Muscle of leg (tissue), 16 donors: ENCODE measurements at places on chromosomes 11 and 22. TPM values are rescaled to one million over a fixed set of nuclear protein-coding genes. Genes with fewer than 3 reads are reported as not detected.

DNA sequence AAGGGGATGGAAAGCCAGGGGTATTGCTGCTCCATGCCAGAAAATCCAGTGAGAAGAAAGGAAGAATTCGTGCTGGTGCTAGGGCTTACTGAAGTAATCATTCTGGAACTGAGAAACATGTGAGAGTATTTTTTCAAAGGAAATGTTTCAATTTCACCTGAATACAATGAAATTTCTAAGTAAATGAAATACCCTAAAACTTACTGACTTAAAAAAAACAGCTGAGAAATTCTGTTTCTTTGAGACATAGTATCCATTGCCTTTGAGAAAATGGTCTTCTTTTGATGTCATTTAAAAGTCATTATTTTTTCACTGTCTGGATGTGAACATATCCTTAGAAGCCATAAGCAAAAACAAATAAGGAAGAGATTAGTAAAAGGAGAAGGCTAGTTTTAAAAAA is at the start of gene OR51V1:
TSS of gene OR51V1 (minus strand) at position 101 of the 400 bp plus-strand sequence. CDS start at position 101, 0 bp downstream.
- no peaks in the 10 kb centered on the region for H3K4me1 ChIP-seq
- no peak for DNase-seq
- H3K4me3 ChIP-seq = no peak within 1 kb of the TSS
- no peak within 1 kb of the TSS for H3K27ac ChIP-seq
- no peaks in the 10 kb centered on the region for H3K36me3 ChIP-seq

- no peak overlapping the region for H3K4me3 ChIP-seq
- DNase-seq = no peak
- no peaks in the 10 kb centered on the region for H3K36me3 ChIP-seq
- no peak overlapping the region for H3K27ac ChIP-seq
- H3K27me3 ChIP-seq = peaks cover 5% of the 10 kb centered on the region
Observed at GRCh38 chr11:62988276-62988675, 3.5 kb upstream of the SLC22A6 start.

DNA sequence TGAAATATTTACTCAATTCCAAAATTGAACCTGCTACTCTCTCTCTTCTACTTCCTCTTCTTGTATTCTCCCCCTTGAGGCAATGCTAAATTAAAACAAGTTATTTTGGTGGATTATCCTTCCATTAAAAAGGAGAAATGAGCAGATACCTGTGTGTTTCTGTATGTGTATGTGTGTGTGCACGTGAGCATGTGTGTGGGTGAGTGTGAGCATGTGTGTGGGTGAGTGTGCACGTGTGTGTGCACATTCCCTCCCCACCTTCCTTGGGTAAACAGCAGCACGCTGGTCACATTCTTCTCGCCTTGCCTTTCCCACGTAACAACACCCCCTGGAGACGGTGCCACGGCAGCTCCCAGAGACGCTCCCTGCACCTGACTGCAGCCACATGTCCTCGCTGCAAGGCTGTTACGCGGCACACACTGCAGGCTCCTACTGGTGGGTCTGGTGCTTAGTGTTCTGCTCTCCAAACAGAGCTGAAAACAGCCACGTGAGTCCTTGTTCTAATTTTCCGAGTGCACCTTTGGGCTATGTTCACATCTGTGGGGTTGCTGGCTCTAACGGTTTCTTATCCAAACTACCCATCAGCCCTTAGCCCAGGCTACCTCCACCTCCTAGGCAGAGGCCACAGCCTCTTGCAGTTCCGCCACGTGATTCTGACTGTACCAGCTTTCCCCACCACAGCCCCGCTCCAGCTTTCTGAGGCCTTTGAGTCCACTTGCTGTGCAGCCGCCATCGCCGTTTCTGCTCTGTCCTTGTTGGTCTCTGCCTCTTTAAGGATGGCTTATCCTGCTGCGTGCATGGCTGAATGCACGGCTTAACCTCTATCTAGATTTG is 123.4 kb downstream of the CTTN start:
- no peak for DNase-seq
- no peak overlapping the region for H3K27ac ChIP-seq
- no peak overlapping the region for H3K4me3 ChIP-seq
- H3K4me1 ChIP-seq = peaks cover 32% of the 10 kb centered on the region
- peaks cover 30% of the 10 kb centered on the region for H3K27me3 ChIP-seq

- no peaks in the 10 kb centered on the region for H3K36me3 ChIP-seq
- no peak for DNase-seq
- H3K27me3 ChIP-seq = peaks cover 2% of the 10 kb centered on the region
Observed at GRCh38 chr22:22930571-22931556, 43.2 kb downstream of the IGLL5 start.

GRCh38 chr22:29726512-29727130 is 6.8 kb downstream of the CABP7 start:
- peaks cover 28% of the 10 kb centered on the region for H3K27me3 ChIP-seq
- H3K4me3 ChIP-seq = no peak overlapping the region
- peaks cover 16% of the 10 kb centered on the region for H3K36me3 ChIP-seq
- DNase-seq = no peak

GRCh38 chr11:2156416-2157182 is 4.4 kb downstream of the INS start:
- peaks cover 39% of the 10 kb centered on the region for H3K4me1 ChIP-seq
- DNase-seq = peak; percentile 71
- H3K27me3 ChIP-seq = no peaks in the 10 kb centered on the region
- H3K27ac ChIP-seq = no peak overlapping the region
- no peak overlapping the region for H3K4me3 ChIP-seq

GRCh38 chr11:13939961-13940906 is 22.3 kb upstream of the SPON1 start:
- H3K27ac ChIP-seq = no peak overlapping the region
- no peak for DNase-seq

- no peaks in the 10 kb centered on the region for H3K4me1 ChIP-seq
- no peak overlapping the region for H3K27ac ChIP-seq
- H3K4me3 ChIP-seq = no peak overlapping the region
Observed at GRCh38 chr11:25602149-25602548, 729.8 kb upstream of the ANO3 start.

DNA sequence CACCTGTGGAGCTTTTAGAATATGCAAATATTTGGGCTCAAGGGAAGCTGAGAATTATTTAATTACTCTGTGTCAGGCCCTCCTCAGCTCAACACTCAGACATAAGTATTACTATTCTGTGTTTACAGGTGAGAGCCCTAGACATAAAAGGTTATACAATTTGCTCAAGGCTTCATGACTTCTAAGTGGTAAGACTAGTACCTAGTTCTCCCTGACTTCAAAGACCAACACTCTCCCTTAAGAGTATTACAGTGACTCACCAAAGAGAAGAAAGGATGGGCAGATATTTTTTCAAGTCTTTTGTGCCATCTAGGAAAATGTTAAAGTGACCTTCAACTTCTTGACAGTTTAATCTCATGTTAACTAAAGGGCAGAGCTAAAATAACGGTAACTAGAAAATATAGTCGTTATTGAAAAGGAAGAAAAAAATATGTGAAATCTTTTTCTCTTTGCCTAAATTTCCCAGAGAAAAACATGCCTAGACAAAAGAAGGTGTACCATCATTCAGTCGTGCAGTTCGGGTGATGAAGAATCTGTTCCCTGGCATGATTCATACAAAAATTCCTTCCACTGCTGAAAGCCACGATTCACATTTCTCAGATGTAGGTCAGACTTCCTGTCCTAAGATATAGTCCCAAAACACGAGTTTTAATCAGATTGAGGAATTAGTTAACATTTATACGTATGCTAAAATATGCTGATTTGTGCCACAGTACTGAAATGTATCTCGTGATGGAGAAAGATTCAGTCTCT is 849.1 kb upstream of the API5 start:
- peak; percentile 3 for DNase-seq
- H3K36me3 ChIP-seq = no peaks in the 10 kb centered on the region
- H3K4me3 ChIP-seq = no peak overlapping the region
- H3K27me3 ChIP-seq = no peaks in the 10 kb centered on the region
- no peak overlapping the region for H3K27ac ChIP-seq

- no peaks in the 10 kb centered on the region for H3K27me3 ChIP-seq
- DNase-seq = no peak
- H3K4me1 ChIP-seq = peaks cover 5% of the 10 kb centered on the region
- no peak overlapping the region for H3K27ac ChIP-seq
- H3K36me3 ChIP-seq = peaks cover 69% of the 10 kb centered on the region
Observed at GRCh38 chr11:64364911-64365310, 5.9 kb downstream of the RPS6KA4 start.

- DNase-seq = no peak
- no peak overlapping the region for H3K4me3 ChIP-seq
- H3K4me1 ChIP-seq = no peaks in the 10 kb centered on the region
- H3K36me3 ChIP-seq = peaks cover 73% of the 10 kb centered on the region
- no peak overlapping the region for H3K27ac ChIP-seq
Observed at GRCh38 chr22:37862570-37863325, 13.5 kb downstream of the EIF3L start.

- no peaks in the 10 kb centered on the region for H3K36me3 ChIP-seq
- no peak overlapping the region for H3K27ac ChIP-seq
- no peak for DNase-seq
- H3K27me3 ChIP-seq = no peaks in the 10 kb centered on the region
- no peak overlapping the region for H3K4me3 ChIP-seq
Observed at GRCh38 chr11:96227244-96227643, 115.8 kb downstream of the MAML2 start.

DNA sequence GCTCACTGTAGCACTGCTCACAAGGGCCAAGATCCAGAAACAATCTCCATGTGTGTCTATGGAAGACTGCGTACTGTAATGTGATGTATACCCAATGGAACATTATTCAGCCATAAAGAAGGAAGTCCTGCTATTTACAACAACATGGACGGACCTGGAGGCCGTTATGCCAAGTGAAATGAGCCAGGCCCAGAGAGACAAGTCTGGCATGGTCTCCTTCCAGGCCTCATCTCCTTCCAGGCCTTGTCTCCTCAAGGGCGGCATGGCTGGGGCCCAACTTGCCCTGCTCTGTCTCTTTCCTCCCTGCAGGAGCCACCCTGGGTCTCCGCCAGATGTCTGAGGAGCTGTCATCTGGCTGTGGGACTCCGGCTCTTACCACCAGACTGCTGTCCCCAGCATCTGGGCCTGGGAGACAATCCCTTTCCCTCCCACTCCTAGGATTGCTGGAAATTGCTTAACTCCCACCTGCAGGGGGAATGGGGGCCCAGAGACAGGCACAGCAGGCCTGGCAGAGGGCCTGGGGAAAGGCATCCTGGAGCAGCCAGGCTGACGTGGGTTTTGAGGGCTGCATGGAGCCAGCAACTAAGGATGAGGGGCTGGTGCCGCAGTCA is 1326.6 kb downstream of the TBC1D22A start:
- no peak overlapping the region for H3K27ac ChIP-seq
- peaks cover 12% of the 10 kb centered on the region for H3K4me1 ChIP-seq
- H3K36me3 ChIP-seq = no peaks in the 10 kb centered on the region
- H3K27me3 ChIP-seq = peaks cover 12% of the 10 kb centered on the region
- no peak for DNase-seq

DNA sequence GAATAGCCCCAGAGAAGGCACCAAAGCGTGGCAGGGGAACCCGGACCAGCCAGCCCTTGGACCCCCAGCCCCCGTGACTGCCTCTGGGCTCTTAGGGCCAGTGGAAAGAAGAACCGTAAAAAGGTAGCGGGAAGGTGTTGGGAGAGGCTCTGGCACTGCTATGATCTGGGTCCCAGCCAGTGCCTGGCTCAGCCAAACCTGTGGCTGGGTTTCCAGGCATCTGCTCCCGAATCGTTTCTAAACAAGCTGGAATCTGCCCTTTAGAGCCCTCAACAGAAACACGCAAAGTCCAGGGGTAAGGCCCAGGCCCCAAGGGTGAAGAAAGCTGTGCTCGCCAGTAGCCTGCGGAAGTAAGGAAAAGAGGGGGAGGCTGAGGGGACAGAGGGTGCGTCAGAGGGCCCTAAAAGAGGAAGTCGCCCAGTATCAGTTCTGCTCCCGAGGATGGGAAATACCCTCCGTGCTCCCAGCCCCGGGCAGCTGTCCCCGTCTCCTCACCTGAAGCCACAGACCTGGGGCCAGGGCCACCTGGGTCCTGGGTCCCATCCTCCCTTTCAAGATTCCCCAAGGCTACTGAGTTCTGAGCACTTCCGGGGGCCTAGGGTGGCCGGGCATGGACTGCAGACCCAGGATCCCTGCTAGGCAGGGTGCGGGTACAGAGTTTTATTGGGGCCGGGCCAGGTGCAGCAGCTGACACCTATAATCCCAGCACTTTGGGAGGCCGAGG is 24.7 kb downstream of the IL10RA start:
- no peaks in the 10 kb centered on the region for H3K36me3 ChIP-seq
- peaks cover 28% of the 10 kb centered on the region for H3K4me1 ChIP-seq
- H3K27ac ChIP-seq = peak overlapping the region; percentile 64

- no peak overlapping the region for H3K27ac ChIP-seq
- H3K4me3 ChIP-seq = no peak overlapping the region
- no peaks in the 10 kb centered on the region for H3K36me3 ChIP-seq
- DNase-seq = no peak
- H3K4me1 ChIP-seq = peaks cover 31% of the 10 kb centered on the region
Observed at GRCh38 chr22:29203488-29204454, 1.9 kb upstream of the EMID1 start.

GRCh38 chr11:61842528-61842820 is 14.4 kb downstream of the FADS2 start:
- DNase-seq = no peak
- H3K36me3 ChIP-seq = peaks cover 66% of the 10 kb centered on the region
- peaks cover 13% of the 10 kb centered on the region for H3K4me1 ChIP-seq
- H3K4me3 ChIP-seq = no peak overlapping the region
- H3K27me3 ChIP-seq = no peaks in the 10 kb centered on the region

DNA sequence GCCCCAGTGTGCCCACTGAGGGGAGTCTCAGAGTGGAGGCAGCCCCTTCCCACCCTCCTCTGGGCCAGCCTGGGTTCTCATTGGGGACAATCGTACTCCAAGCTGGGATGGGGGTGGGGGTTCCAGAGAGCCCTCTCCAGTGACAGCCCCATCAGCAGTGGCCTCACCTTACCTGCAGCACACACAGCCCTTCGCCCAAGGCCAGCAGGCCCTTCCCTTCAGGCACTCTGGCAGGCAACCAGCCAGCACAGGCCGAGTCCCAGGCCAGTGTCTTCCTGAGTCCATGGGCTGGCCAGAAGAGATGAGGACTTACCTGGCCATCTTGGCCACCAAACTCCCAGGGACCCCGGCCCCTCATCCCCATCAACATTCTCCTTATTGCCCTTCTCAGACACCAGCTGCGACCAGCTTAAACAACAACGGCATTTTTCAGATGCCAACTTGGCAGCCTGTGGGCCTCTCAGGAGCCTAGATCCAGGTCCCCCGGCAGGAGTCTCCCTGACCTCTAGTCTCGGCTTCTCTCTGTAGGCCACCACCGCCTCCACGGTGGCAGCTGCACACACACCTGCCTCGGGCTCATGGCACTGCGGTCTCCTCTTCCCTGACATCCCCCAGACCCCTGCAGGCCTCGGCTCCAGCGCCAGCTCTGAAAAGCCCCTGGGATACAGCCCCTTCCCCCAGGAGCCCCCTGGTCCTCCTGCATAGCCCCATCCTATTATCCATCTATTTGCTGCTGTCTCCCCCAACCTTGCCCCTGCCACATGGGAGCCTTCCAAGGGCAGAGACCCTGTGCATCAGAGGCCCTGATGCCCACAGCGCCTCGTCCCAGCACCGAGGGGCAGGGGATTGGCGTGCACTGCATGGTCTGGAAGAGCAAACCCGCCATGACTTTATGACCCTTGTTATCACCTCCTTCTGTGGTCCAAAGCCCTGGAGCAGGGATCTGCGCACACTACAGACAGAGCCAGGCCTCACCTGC is 111.2 kb upstream of the FGF3 start:
- DNase-seq = no peak
- no peak overlapping the region for H3K27ac ChIP-seq
- H3K4me1 ChIP-seq = peaks cover 3% of the 10 kb centered on the region
- no peak overlapping the region for H3K4me3 ChIP-seq

Gene USH1C
- total RNA-seq = 0.22 TPM

Gene OR5P2
- total RNA-seq = not detected

Gene MS4A12
- not detected for total RNA-seq

Gene TRIM6
- 1.5 TPM for total RNA-seq

Gene RAB38
- 3.5 TPM for total RNA-seq

Gene USP28
- total RNA-seq = 84.3 TPM

Gene LRRC75B
- total RNA-seq = 9.8 TPM

Gene P2RY6
- 0.53 TPM for total RNA-seq
